Amniotic stem cell (primary cell): ENCODE measurements at places on chromosomes 5 and 9.

GRCh38 chr5:118705959-118706667 lies 282.2 kb downstream of the DTWD2 start:
- DNase-seq = no peak

- no peak for DNase-seq
Measured at GRCh38 chr5:15731699-15732098, 231.7 kb downstream of the FBXL7 start.

GRCh38 chr5:119389288-119390030 lies 33.6 kb downstream of the TNFAIP8 start:
- DNase-seq = no peak

DNA sequence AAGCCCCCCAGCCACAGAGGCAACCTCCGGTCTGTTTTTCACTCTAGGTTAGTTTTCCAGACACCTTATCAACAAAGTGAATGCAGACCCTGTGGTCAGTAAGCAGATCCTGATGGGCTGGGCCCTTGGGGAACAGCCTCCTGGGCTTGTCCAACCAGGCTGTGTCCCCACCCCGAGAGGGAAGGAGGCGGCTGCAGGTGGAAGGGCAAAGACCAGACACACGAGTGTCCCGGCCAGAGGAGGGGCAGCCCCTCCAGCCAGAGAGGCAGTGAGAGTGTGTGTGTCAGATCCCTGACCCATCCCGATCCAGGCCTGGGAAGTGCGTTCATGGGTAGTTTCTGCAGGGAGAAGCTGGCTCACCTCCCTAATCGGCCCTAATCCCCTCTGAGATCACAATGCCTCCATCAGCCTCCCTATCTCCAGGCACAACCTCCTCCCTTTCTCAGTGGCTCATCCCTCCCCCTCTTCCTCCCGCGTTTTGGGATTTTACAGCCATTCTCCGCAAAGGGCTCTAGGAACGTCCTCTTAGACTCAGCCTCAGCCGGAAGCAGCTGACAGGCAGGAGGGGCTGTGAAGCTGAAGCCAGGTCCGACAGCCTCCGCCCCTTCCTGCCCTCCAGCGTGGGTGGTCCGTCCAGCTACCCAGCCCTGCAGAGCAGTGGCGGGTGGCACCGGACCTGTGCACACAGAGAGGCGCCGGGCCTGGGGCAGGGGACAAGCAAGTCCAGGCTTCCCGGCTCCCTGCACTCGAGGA lies 9.7 kb downstream of the SLC12A7 start:
- no peak for DNase-seq

GRCh38 chr5:72108202-72109061 lies 1.2 kb downstream of the MAP1B start:
- DNase-seq = no peak

DNA sequence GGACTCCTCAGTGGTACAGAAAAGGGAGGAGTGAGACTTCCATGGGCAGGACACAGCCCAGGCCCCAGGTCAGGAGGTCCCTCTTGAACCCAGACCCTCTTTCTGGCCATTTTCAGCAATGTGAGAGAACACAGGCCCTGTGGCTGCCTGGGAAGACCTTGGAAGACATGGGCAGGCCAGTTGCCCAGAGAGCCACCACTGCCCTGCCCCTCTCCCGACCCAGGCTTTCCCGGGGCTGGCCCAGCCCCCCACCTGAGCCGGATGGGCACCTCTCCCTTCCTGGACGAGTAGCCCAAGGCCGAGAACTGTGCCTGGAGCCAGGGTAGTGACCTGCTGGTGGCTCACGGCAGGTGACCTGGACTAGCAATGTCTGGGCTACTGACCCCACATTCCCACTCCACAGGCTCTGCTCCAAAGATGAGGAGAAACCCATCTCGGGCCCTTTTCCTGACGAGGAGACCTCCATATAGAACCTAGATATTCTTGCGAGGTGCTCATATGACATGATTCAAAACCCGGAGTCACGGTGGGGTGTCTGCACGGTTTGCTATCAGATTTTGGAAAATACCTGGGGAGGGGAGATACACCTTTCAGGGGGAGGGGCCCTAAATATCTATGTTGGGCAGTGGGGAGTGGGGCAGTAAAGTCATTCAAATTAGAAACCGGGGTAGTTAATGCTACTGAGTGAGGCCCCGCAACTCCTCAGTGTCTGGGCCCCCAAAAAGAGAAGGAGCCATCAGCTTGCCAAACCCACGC lies 59.4 kb downstream of the ZNF354C start:
- no peak for DNase-seq

DNA sequence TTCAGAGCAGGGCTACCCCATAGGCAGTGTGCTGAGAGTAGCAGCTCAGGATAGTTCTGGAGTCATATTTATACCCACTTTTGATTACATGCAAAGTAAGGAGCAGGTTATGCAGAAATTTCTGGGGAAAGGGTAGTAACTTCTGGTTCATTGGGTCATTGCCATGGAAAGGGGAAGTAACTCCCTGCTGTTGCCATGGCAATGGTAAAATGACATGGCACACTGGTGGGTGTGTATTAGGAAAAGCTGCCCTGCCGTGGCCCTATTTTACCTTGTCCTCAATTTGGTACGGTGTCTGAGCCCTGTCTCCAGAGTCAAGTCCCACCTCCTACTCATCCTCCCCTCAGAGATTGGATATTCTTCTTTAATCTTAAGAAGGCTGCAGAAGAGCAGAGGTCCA lies 526.7 kb upstream of the TYRP1 start:
- DNase-seq = no peak

DNA sequence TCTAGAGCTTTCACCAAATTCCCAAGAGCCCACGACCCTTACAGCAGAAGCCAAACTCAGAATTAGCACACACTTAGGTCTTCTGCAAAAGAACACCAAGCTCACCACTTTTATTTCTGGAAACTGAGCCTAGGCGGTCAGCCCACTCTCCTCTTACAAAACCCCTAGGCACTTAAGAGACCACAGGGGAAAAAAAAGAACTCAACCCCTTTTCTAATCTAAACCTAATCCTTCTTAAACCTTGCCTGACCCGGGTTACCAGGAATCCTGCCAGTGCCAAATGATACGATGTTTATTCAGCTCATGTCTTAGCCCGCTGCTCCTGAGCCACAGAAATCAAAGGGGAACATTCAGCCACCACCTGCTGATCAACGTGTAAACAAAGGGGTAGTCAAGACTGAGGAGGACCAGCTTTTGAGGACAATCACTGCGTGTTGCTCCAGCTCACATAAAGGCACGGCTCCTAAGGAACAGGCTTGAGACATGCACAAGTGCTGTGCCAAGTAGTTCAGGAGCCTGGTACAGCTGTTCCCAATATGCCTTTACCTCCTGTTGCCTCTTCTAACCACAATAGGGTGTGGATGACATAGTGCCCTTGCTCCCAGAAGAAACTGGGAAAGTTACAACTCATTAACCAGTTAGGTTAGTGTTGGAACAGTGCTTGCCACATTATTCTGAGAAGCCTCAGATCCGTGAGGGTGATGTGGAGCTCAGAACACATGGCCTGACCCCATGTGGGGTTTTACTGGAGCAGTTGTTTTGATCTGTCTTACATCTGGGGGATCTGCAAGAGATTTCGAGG lies 49.3 kb downstream of the ZFAND5 start:
- no peak for DNase-seq

- DNase-seq = no peak
Measured at GRCh38 chr9:29861803-29862202, 2288.5 kb upstream of the C9orf72 start.

DNA sequence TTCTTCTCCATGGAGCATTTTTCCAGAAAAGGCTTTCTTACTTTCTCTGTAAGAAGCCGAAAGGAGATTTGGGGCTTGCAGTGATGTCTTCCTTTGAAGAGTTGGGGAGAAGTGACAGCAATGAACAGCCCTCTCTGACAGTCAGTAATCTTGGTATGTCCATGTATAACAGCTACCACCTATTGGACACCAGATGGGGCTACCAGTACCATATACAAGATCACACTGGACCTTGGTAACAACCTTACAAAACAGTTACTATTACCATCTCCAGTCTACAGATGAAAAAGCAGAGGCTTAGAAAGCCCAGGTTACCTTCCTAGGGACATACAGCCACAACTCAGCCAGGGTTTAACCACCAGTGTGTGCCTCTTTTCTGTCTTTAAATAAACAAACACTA lies 272.7 kb upstream of the TRPC7 start:
- no peak for DNase-seq

DNA sequence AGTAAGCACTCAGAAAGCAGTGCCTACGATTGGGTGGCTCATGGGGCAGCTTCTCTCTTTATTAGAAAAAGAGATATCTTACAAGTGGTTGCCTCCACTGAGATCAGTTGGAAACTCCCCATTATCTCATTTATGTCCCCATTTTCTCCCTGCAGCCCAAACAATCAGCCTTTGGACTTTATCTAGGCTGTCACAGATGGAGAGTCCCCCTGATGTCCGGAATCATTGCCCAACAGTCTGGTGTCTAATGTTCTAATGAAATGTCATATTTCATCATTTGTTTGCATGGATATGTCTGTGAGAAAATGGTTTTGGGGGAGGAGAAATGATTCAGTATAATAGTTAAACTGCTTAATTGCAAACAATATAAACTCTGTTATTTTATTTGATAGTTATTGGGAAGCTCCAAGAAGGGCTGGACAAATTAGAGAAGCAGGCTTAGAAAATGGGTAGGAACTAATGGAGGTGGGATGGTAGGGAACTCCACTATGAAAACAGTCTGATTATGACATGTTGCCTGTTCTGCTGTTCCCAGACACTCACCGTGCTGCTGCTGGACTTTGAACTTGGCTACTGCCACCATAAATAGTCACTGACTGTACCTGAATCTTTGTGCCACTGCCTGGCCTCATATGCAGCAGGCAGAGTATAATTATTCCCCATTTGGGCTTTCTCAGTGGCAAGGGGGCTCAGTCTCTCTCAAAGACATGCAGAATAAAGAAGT lies 38.3 kb upstream of the SMAD5 start:
- DNase-seq = no peak

GRCh38 chr5:21212026-21212425 lies 1224.0 kb upstream of the CDH18 start:
- no peak for DNase-seq

GRCh38 chr5:132635873-132636272 lies 22.1 kb upstream of the IL13 start:
- DNase-seq = no peak

- no peak for DNase-seq
Measured at GRCh38 chr5:73900566-73900965, 274.6 kb downstream of the ARHGEF28 start.

- no peak for DNase-seq
Measured at GRCh38 chr5:131760793-131761192, 36.0 kb downstream of the FNIP1 start.

GRCh38 chr9:35338561-35339274 lies 151.2 kb upstream of the RUSC2 start:
- no peak for DNase-seq

DNA sequence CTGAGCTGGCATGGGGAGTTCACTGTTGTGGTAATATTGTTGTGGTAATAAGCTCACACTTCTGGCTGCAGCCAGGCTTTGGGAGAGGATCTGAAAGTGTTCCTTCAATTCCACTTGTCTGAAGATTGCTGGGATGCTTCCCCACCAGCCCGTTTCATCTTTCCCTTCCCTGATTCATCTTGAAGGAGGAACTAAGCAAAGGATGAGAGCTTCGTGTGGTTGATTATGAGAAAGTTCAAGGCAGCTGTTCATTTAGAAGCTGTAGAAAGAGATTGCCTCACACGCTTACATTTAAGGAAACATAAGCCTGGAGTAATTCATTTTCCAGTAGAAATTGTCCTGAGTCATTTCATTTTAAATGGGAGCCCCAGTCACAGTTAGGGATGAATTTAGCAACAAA lies 122.4 kb upstream of the GAS1 start:
- no peak for DNase-seq

DNA sequence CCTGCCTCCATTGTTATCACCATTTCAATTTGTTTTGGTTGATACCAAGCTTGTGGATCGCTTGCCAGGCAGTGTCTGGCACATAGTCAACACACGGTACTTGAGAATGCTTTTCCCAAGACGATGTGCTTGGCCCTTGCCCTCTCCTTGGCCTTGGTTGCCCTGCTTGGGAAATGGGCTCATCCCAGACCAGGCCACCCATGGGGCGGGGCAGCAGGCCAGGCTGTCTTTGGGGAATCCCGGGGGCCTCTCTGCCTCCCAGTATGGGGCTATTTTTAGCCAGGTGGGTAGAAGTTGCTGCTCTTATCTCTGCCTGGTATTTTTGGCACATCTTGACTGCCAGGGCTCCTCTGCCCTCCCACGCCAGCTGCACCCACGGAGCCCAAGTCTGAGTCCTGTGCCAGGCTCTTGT lies 49.9 kb downstream of the LMX1B start:
- no peak for DNase-seq

- DNase-seq = no peak
Measured at GRCh38 chr5:91345461-91345860, 37.7 kb downstream of the ARRDC3 start.

DNA sequence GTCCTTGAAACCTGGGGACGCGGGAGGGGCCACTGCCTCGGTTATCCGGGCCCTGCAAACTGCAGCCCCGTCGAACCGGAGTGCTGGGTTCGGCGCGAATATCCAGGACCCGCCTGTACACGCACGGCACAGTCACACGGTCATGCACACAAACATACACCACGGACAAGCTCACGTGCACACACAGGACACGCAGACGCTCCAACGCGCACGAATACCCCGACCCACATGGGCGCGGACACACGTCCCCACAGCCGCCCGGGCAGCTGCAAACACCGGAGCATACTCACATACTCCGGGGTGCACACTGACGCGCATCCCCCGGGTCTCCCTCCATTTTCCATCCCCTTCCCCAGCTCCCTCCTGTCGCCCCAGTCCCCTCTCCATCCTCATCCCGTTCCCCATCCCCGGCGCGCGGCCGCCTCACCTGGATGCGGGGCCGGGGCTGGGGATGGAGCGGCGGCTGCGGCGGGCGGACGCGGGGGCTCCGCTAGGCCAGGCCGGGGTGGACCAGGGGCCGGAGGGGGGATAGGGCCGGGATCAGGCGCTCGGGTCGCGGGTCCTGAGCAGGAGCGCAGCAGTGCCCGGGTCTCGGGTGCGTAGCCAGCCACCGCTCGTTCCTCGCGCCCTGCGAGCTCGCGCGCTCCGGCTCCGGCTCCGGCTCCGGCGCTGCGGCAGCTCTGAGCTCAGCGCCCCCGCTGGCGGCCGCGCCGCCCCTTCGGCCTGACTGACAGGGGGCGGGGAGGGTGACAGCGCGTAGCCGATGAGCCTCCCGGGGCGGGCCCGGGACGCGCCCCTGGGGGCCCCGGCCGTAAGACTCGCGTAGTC lies at the start of the genes EIF4E1B and SNCB:
TSS of gene EIF4E1B (plus strand) at position 823 of the 828 bp plus-strand sequence. CDS start 12,113 bp downstream, outside the sequence.
TSS of gene SNCB (minus strand) at position 682 of the 828 bp plus-strand sequence. CDS start 880 bp downstream, outside the sequence.
- DNase-seq = no peak

- DNase-seq = peak; percentile 46
Measured at GRCh38 chr9:19161257-19162025, 34.1 kb upstream of the PLIN2 start.

GRCh38 chr9:128257086-128257825 lies 18.6 kb downstream of the GOLGA2 start:
- no peak for DNase-seq

- no peak for DNase-seq
Measured at GRCh38 chr5:132473019-132473531, 17.5 kb downstream of the IRF1 start.
